ENCODE measurements at places on chromosomes 4 and X. TPM values are rescaled to one million over a fixed set of nuclear protein-coding genes. Genes with fewer than 3 reads are reported as not detected.

The PROM1 gene
- 0.26 TPM for total RNA-seq

The CA5B gene
- total RNA-seq: 7.6 TPM

- no peak for DNase-seq
Measured at GRCh38 chr4:140220058-140220457, 66.1 kb upstream of the MAML3 start.

- peak; percentile 36 for DNase-seq
Measured at GRCh38 chr4:170853422-170854021, 763.8 kb upstream of the AADAT start.

DNA sequence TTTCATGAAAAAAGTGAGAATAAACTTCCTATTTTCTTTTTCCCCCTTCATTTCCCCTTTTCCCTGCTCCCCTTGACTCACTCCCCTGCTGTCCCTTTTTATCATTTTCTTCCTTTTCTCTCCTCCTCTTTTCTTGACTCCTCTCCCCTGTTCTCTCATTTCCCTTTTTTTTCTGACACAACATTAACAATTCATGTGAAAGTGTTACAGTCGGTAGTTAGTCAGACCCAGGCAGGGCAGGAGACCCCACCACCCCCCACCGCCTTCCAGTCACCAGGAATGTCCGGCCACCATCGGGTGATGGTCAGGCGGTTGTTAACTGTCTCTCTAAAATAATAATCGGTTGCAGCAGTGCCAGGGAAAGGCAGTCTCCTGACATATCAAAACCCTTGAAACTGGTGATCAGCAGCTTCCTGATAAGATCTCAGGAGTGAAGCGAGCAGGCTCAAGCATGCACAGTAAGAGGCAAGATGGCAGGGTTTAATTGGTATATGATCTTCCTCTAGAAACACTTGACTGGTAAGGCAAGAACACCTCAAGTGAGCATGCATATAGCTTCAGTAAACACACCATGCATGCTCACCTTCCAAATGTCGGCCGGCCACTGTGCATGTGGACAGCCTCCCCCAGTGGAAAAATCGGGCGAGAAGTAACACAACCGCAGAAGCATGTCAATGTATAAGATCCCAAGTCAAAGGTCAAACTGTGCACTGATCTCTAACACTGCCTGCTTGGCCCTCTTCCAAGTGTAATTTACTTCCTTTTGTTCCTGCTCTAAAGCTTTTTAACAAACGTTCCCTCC is 191.4 kb downstream of the NDST4 start:
- DNase-seq: no peak

The GABRG1 gene
- not detected for total RNA-seq

GRCh38 chr4:41200486-41201017 is 13.8 kb downstream of the APBB2 start:
- DNase-seq: no peak

DNA sequence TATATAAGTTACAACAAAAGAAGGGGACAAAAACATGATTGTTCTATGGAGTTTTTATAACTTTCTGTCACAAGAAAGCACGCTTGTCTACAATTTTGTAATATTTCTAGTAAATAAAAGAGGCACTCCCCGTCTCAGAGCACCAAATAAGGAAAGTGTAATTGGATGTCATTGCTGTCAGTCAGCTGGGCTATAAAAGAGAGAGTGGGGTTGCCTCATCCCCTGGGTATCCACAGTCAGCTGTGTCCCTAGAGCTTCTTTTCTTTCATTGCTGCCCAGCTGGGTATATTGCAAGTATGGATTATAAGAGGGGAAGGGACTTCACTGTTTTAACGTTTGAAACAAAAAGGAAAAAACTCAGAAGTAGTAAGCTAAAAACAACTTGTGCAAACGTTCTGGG is 61.3 kb downstream of the NPNT start:
- DNase-seq: no peak

DNA sequence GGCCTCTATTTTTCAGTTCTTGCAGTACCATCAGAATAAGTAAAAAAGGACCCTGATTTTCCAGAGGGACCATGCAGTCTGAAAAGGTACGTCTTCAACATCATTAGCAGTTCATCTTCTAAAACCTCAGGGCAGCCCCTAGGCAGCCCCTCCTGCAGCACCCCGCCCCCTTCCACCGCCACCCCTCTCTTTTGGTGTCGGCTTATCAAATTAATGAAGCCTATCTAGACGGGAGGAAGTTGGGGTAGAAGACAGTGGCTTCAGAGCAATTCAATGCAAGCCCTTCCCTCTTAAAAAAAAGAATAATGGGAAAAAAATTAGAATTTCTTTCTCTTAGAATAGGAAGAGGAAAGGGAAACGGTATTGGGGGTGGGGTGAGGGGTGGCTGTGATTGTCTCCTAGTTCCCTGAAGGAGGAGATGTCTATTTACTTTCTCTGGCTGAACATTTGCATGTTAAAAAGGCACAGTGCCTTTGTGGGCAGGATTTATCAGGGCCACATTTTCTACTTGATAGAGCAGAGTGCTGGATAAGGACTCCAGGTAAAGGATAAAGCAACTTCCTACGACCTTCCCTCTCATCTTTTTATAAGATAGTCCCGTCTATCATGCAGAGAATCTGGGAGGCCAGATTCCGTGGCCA is 159.4 kb downstream of the MGST2 start:
- DNase-seq: no peak

The CFAP97 gene
- total RNA-seq: 30.0 TPM
